A549 (cell line): ENCODE measurements at places on chromosomes 5 and 9. TPM values are rescaled to one million over a fixed set of nuclear protein-coding genes. Genes with fewer than 3 reads are reported as not detected.

GRCh38 chr5:77180167-77181081, 30.1 kb upstream of the PDE8B start:
- DNase-seq, result no peak

DNA sequence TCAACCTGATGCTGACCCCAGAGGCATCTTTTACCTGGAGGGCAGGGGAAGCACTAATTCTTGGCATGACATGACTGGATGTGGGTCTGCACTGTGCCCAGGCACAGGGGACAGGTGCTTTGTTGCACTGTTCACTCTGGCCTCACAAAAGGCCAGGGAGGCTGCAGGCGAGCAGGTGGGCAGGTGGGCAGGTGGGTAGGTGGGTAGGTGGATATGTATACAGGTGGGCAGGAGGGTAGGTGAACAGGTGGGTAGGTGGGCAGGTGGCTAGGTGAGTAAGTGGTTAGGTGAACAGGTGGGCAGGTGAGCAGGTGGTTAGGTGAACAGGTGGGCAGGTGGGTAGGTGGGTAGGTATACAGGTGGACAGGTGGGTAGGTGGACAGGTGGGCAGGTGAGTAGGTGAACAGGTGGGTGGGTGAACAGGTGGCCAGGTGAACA, 1.5 kb downstream of the PAEP start:
- DNase-seq, result no peak

DNA sequence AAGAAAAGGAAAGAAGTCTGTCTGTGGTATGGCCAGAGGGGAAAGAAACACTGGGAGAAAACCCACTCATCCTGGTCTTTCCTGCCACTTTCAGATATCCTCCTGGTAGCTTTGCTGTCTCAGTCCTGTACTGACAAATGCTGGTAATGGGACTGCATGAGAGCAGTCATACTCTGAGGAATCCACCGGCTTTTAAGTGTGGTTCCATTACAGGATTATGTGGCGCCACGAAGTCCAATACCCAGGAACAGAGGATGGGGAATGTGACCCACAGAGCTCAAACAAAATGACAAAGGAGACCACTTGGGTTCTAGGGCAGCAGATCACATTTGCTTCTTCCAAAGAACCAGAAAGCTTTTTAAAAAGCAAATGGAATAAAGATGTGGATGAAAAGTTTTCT, 26.3 kb upstream of the FBP1 start:
- no peak for DNase-seq

DNA sequence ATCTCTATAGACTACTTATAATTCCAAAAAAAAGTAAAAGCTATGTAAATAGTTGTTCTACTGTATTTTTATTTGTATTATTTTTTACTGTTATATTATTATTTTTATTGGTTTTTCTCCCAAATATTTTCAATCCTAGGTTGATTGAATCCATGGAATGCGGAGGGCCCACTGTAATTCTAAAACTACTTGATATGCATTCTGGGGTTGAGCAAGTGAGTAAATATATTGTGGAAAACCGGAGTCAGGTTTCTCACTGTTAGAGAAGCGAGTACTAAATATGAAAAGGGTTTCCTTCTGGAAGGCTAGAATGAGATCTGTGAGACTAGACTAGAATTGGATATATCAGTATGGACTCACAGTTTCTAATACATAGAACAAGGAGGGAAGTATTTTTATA, 66.5 kb downstream of the FBXW11 start:
- no peak for DNase-seq

GRCh38 chr5:16934677-16935153, 1.4 kb downstream of the MYO10 start:
- DNase-seq, result no peak

DNA sequence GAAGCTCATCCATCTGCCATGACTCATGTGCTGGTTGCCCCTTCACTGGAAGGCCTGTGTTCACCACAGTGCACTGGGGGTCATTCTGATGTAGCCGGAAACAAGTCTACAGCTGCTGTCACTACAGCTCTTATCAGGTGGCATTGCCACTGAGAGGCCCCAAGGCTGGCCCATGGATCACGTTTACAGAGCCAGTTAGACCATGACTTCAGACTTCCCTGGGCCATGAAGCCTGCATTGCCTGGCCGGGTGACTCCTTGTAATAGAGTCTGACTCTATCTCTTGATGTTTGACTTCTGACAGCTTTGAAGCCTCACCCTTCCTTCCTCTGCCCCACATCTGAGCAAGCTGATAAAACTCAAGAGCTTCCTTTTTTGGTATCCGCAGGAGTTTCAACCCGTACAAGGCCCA, 473.5 kb upstream of the DAP start:
- no peak for DNase-seq

DNA sequence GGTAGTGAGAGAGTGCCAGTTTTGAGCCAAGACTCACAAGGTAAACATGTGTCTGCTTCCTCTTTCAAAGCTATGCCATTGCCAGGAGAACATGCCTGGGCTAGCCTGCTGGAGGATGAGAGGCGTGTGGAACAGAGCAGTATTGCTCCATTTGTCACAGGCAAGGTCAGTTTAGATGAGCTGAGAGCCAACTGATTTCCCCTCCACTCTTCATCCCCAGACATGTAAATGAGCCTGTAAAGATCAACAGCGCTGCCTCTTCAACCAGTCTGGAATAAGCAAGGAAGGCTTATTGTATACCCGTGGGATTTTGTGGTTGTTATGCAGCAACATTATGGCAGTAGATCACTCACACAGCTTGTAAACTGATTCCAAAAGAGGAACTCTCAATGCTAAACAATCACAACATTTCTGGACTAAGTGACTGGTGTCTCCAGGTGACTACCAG, 8.2 kb upstream of the GDNF start:
- DNase-seq, result peak; percentile 58

DNA sequence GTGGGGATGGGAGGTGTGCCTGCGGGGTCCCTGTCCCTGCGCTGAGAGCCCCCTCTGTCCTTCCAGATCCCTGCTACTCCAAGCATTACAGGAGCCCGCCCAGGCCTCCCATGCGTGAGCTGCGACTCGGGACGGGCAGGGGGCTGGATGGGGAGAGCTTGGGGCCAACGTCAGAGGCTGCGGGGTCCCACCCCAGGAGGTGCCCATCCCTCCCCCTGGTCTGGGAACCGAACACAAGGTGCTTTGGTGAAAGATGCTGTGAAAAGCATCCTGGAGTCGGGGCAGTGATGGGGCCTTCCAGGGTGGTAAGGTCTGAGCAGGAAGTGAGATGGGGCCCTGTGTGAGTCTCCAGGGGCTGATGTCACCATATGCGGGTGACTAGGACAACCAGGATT, 2.7 kb downstream of the LCN9 start:
- no peak for DNase-seq

GRCh38 chr5:127324756-127325155, 34.2 kb downstream of the MEGF10 start:
- no peak for DNase-seq

DNA sequence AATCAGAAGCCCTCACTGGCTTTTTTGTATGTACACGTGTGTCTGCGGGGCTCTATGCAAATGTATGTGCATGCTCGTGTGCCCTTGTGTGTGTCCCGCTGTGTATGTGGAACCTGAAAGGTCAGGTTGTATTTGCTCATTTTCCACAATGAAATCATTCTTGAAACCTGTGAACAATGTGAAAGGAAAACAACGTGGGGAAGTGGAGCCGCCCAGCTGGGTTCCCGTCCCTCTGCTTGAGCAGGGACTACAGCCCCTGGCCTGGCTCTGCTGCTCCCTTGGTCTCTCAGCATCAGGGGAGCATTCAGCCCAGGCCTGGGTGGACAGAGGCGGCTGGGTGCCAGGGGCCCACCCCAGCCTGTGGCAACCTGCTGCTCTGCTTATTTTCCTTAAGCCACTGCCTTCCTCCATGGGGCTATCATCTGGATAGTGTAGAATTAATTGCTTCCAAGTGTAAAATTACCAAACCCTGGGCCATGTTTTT, 3.0 kb downstream of the ECSCR start:
- no peak for DNase-seq

- no peak for DNase-seq
These were observed 26.7 kb upstream of the STK32A start for GRCh38 chr5:147208134-147208533.

GRCh38 chr9:118957585-118957984, 411.6 kb downstream of the BRINP1 start:
- DNase-seq, result no peak

DNA sequence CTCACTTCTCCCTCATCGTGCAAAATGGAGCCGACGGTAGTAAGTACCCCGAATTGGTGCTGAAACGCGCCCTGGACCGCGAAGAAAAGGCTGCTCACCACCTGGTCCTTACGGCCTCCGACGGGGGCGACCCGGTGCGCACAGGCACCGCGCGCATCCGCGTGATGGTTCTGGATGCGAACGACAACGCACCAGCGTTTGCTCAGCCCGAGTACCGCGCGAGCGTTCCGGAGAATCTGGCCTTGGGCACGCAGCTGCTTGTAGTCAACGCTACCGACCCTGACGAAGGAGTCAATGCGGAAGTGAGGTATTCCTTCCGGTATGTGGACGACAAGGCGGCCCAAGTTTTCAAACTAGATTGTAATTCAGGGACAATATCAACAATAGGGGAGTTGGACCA, 979 bp downstream of the PCDHGA12 start:
- DNase-seq, result no peak

GRCh38 chr9:18366184-18366583, 107.8 kb upstream of the ADAMTSL1 start:
- no peak for DNase-seq

The PHYHD1 gene
- polyA plus RNA-seq, result 0.12 TPM in 1 of 3 replicates, not detected in the others

The ELOVL7 gene
- 8.2 to 9.1 TPM (median 8.3 TPM) in 3 replicates for polyA plus RNA-seq

The C9orf50 gene
- polyA plus RNA-seq, result 0.05 TPM in 1 of 3 replicates, not detected in the others

The GAPVD1 gene
- polyA plus RNA-seq, result 15.2 to 18.6 TPM (median 18.2 TPM) in 3 replicates
